ENCODE measurements at places on chromosomes 2 and 18.

GRCh38 chr18:70430501-70431173 lies 141.8 kb downstream of the SOCS6 start:
- no peak for DNase-seq

GRCh38 chr2:239187464-239188253 lies 213.2 kb downstream of the HDAC4 start:
- DNase-seq, result no peak

GRCh38 chr2:28071221-28071620 lies 180.7 kb downstream of the BABAM2 start:
- DNase-seq, result no peak

DNA sequence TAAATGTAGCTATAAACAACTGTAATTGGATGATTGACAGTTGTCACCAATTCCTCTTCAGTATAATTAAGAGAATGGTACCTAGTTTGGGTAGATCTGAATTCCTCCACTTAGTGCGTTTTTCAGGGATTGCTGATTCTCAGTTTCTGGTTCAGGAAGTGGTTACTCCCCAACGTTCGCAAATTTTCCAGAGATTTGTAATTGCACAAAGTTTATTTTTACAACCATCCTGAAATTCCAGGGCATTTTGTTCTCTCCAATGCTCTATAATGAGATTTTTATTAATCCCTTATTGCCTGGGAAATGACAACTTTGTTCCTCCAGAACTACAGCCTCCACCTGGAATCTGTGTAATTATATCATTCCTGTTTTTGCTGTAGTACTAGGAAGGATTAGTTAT lies 710.6 kb upstream of the ZEB2 start:
- no peak for DNase-seq

GRCh38 chr2:55116966-55117365 lies 66.7 kb upstream of the RTN4 start:
- DNase-seq, result no peak

GRCh38 chr2:44171018-44171417 lies 2.3 kb downstream of the PPM1B start:
- DNase-seq, result no peak

- no peak for DNase-seq
These were observed 16.5 kb downstream of the SMARCAL1 start for GRCh38 chr2:216428618-216429350.

GRCh38 chr2:62974999-62975398 lies 75.6 kb upstream of the OTX1 start:
- DNase-seq, result no peak

DNA sequence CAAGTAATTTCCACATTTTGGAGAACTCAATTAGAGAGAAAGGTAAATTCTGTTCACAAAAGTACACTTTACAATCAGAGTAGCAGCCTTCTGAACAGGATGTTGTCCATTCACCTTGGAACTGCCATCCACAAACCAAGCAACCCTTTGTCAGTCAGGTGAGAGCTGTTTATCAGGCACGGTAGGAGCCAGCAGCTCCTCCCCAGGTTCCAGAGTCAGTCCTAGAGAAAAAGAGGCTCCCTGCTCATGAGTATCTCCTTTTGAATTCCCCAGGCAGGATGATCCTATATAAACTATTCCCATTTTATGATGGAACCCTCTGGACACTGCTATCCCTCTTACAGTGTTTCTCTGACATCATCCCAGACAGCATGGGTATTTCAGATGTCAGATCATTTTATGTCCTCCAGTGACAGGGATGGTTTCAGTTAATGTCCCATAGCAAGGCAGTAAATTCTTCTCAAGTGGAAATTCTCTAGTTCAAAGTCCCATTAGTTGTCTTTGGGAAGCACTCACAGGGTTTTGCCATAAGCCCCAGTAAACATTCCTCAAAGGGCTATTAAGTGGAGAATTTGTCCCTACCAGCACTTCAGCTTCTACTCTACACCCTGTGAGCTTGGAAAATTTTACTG lies 34.5 kb upstream of the CSRNP3 start:
- DNase-seq, result no peak

GRCh38 chr2:152062125-152063091 lies 36.4 kb downstream of the CACNB4 start:
- no peak for DNase-seq

DNA sequence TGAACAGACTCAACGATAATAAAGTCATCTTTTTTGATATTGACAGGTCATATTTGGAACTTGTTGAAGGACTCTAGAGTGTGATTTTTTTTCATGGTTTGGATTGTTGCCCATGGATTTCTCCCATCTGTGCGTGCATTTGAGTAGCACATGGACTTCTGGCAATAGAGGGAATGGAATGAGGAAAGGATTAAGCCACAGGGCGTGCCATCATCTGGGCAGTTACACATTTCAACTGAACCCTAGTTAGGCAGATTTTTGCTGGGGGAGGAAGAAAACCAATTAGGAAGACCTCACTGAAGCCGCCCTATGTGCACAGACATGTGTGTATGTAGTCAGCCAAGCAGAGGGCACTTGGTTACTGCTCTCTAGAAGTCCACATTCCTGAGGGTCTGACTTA lies 72.6 kb downstream of the TPGS2 start:
- no peak for DNase-seq

- DNase-seq, result no peak
These were observed 27.1 kb downstream of the STPG4 start for GRCh38 chr2:47127862-47128543.

DNA sequence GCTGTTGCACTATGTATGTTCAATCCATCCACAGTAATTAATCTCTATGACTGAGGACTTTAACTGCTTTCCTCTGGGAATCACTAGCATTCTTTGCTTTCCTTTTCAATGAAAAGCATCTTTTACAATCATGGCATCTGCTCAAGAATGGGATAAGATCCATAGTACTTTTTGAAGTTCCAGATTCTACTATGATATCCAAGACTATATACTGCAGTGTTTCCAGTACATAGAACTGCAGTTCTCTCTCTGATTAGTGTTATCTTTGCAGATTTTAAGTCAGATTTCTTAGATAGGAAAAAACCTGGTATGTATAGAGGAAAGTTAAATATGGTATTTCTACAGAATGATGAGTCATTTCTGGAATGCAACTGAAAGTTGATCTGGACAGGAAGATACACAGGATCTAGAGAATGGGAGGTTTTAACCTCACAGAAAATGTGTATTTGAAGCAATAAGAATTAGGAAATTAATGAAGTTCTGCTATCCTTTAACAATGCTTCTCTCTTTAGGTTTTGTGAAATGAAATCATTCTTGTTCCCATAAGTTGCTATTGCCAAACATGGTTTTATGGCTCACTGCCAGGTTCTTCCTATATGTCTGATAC lies 670.7 kb downstream of the ERBB4 start:
- no peak for DNase-seq

- no peak for DNase-seq
These were observed 325.4 kb downstream of the SMAD2 start for GRCh38 chr18:47605093-47605492.

GRCh38 chr2:175811971-175812370 lies 190.1 kb downstream of the LNPK start:
- no peak for DNase-seq

DNA sequence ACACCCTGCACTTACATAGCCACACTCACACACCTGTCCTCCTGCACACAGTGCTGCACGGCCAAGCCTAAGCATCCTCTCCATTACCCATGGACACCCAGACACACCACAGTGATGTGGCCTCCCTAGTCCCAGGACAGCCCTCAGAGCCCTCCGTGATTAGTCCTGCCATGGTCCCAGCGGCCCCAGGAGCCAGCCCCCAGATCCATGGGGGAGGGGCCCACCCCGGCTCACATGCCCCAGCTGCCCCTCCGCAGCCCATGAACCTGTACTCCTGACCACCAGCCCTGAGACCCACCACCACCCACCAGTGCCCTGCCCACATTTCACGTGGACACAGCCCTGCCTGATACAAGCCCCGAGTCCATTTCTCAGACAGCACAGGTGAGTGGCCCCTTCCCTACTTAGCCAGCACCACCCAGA lies 8.1 kb upstream of the DUSP2 start:
- no peak for DNase-seq

DNA sequence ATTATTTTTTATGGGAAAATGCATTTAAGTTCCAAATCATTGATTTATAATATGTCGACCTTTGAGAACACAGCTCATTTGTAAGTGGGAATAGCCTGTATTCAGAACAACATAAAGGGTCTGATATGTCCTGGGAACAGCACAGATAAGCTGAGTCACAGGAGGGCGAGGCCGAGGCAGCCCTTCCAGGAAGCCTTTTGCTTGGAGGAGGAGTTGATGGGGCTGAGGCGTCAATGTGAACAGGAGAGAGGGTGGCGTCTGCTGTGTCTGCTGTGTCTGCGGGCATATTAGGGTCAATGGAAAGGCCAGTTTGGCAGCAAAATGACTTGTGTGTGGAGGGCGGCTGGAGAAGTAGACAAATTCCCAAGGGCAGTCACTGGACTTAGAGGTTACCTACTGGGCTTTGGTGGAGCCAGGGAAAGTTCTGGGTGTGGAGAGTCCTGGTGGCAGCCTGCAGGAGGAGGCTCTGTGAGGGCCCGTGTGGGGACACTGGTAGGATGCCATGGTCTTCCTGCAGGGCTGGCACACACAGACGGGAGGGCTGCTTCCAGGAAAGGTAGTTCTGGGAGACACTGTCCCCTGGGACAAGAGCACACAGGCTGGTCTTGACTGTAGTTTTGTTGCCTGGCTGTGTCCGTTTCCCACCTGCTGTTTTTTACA lies 128.1 kb downstream of the GLI2 start:
- DNase-seq, result no peak

- DNase-seq, result no peak
These were observed 659.0 kb upstream of the CDH7 start for GRCh38 chr18:65091744-65092329.

- DNase-seq, result no peak
These were observed 63.9 kb upstream of the PHLPP1 start for GRCh38 chr18:62651276-62652056.

DNA sequence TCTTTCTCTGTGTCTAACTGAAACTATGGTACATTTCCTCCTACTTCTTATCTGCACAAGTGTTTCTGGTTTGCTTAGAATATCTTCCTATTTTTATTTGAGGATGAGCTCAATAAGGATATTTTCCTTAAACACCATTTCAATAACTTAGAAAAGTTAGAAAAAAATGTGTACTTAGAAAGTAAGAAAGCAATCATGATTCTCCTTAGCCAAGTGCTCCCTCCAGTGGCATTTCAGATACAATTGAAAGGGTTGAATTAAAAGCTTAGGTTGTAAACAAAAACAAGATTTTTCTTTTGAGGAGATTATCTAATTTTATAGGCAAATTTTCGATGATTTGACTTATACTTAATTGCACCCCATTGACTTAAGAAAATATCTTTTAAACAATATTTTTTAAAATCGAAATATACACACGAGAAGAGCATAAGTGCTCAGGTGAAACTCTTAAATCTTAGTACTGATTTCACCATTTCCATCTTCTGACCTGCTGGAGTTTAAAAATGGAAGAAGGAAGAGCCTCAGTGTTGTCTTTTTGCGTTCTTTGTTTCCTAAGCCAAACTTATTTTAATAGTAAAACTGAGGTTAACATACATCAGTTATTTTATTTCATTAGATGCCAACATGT lies 26.9 kb downstream of the C18orf63 start:
- no peak for DNase-seq

DNA sequence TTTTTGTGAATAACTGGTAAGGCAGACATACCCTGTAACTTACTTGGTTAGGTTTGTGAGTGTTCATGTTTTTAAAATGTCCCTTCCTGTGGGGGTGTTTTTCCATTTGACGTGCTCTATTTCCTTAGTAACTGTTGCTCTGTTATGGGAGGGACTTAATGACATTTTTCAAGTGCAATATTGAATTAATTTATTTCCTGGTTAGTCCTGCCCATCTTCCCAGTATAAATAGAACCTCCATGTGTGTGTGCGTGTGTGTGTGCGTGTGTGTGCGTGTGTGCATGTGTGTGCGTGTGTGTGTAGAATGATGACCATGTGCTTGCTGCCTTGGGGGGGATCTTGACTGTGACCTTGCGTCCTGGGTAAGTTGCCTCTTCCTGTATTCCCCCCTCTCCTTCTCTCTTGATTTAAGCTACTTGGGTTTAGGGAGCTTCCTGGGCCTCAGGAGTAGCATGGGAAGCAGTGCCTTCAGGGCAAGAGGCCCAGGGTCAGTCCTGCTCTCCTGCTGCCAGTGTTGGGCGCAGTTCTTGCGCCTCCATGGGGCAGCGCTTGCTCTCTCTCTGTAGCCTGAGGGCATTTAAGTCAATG lies 163.9 kb downstream of the LDLRAD4 start:
- no peak for DNase-seq

DNA sequence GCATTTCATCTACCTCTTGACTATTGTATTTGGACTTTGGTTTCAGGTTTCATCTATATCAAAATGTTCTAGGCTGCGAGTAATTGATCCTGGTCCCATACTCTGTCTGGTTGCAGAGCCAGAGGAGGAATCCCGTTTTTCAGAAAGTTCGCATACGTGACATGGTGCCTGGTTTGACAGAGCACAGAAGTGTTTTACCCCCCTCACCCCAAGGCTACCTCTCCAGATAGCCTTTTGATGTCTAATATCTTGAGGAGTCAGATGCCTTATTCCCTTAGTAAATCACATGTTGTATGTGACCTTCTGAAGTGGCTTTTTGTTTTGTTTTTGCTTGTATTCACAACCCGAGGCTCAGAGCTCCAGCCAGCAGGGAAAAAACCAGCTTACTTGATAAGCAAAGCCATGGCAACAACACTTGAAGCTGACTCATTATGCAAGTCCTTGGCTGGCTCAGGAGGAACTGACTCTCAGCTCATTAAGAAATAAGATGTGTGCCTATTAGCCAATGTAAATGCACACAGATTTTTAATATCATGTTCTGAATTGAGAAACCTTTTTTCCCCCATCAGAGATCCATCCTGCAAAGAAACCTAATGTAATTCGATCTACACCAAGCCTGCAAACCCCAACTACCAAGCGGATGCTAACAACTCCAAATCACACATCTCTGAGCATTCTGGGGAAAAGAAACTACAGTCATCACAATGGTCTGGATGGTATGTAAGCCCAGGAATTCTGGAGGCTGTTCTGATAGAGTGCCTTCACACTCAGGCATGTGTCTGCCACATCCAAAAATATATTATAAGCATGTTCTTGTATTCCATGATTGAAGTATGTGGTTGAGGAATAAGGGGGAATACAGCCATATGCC lies 41.4 kb downstream of the OXER1 start:
- no peak for DNase-seq

- peak; percentile 27 for DNase-seq
These were observed 40.0 kb downstream of the ICA1L start for GRCh38 chr2:202831242-202832220.

GRCh38 chr2:3146175-3146574 lies 231.4 kb downstream of the EIPR1 start:
- no peak for DNase-seq

- no peak for DNase-seq
These were observed 949.9 kb upstream of the NRXN1 start for GRCh38 chr2:51981783-51982182.

- DNase-seq, result no peak
These were observed 151.5 kb downstream of the SLC8A1 start for GRCh38 chr2:40300391-40300790.

- DNase-seq, result no peak
These were observed 50.5 kb upstream of the HPCAL1 start for GRCh38 chr2:10252224-10252623.

- no peak for DNase-seq
These were observed 64.8 kb upstream of the GALNT5 start for GRCh38 chr2:157192445-157193423.
